MCF 10A (cell line): ENCODE measurements at places on chromosomes 4 and X. TPM values are rescaled to one million over a fixed set of nuclear protein-coding genes. Genes with fewer than 3 reads are reported as not detected.

PSMD10 gene
- 52.6 and 80.8 TPM in 2 replicates for total RNA-seq

CT45A1 gene
- not detected in 2 replicates for total RNA-seq

SPANXD gene
- total RNA-seq: not detected in 2 replicates

WDR17 gene
- 1.3 and 1.5 TPM in 2 replicates for total RNA-seq

FREM3 gene
- total RNA-seq: not detected in 2 replicates

F11 gene
- total RNA-seq: not detected in 2 replicates

FGF13 gene
- 0.75 and 2.7 TPM in 2 replicates for total RNA-seq

ELOVL6 gene
- total RNA-seq: 22.7 and 23.5 TPM in 2 replicates

PLK4 gene
- 8.9 and 10.9 TPM in 2 replicates for total RNA-seq

PNMA3 gene
- not detected in 2 replicates for total RNA-seq

DCAF12L2 gene
- not detected in 2 replicates for total RNA-seq

PDZD4 gene
- total RNA-seq: 0.29 TPM in 1 of 2 replicates, not detected in the other

HGFAC gene
- 0.28 TPM in 1 of 2 replicates, not detected in the other for total RNA-seq
